ELR (cell line): ENCODE measurements at places on chromosomes 7 and 10.

GRCh38 chr10:30048768-30049517 lies 10.4 kb downstream of the JCAD start:
- no peak for DNase-seq

- DNase-seq = no peak
Measured at GRCh38 chr10:847868-848267, 83.6 kb downstream of the LARP4B start.

DNA sequence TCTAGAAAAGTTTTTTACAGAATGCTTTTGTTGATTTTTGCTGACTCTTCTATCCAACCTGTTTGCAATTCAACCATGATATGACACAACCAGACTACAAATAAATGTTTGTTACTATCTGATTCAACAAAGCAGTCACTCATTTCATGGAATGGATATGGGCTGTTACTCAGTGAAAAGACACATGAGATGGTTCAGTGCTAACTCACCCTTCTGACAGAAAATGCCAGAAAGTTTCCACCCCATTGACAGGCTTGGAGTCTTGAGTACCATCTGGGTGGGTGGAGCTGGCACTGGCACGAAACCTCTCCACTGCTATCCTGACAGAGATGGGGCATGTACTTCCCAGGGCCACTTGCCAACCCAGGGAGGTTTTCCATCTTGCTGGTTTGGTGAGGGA lies 39.5 kb downstream of the RBM28 start:
- DNase-seq = no peak

DNA sequence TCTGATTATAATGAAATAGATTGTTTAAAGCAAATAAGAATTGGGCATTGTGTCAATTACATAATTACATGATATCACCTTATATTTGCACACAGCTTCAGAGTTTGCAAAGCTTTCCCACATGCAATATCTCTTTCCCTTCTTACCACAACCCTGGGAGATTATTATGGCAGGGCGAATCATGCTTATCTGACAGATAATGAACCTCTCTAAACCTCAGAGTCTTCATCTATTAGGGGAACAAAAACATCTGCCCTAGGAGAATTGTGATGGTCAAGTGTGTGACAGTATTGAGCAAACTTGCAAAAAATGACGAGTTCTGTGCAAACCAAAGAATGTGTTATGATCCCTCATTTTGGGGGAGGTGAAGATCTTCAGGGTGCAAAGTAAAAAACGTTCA lies 90.0 kb downstream of the MYOF start:
- no peak for DNase-seq

DNA sequence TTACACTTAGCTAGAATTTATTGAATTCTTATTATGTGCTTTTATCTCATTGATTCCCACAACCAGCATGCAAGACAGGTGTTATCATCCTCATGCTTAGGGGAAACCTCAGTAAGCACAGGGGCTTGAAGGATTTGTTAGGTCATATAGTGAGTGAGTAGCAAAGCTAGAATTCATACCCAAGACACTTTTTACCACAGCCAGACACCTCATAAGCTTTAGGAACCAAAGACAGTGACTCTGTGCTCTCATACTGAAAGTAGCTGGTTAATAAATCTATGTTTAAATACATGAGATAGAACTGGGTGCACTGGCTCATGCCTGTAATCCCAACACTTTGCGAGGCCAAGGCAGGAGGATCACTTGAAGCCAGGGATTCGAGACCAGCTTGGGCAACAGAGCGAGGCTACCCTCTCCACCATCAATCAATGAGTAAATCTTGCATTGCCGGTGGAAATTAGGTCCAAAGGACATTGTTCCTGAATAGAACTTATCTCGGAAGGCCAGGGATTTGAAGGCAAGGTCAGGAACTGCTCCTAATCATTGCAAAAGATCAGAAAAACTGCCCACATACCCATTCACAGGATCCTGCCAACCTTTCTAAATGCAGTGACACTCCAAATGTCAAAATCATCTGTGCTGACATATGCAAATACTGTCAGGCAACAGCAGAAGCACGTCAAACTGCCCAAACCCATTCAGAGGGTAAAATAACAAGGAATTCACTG lies 523.5 kb downstream of the PARD3 start:
- no peak for DNase-seq

- DNase-seq = no peak
Measured at GRCh38 chr10:78718032-78718572, 350.7 kb upstream of the ZMIZ1 start.

DNA sequence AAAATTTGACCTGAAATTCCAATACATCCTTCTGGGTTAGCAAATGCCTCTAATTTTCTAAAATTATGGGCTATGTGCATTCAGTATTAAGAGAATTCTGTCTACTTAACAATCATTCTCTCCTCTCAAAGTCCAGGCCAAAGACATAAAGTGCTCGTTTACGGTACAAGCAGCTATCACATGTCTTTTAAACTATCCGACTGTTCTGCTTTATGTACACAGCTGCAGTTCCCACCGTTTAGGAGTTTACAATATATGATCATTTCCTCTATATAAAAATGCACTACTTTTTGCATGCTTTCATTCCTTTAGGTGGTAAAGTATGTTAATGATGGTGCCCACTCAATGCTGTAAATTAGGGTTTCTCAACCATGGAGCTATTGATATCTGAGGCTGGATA lies 34.0 kb downstream of the CDK6 start:
- DNase-seq = no peak

GRCh38 chr7:158276414-158277218 lies 311.0 kb downstream of the PTPRN2 start:
- DNase-seq = no peak

DNA sequence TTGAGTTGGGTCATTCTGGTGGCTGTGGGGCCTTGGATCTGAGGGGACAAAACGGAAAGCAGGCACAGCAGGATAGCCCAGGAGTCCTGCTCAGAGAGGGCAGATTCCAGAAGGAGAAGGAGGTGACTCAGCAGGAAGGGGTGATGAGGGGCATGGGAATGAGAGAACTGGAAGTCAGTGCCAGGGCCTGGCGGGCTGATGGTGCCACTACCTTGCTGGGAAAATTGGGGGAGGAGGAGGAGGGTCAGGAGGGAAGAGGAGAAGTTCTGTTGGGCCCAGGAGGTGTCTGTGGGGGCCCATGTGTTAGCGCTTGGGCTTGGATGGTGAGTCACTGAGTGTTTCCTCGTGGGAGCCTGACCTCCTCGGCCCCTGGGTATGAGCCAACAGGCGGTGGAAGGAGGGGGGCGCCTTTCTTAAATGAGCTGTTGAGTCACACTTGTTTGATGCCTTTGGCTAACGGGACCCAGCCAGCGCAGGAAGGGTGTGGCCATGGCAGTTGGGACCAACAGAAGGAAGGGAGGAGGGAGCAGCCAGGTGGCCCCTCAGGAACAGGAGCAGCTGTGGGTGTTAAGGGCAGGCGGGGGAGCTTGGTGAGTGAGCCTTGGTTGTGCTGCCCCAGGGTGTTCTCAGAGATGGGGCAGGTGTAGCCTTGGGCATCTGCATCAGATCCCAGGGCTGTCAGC lies 130.0 kb upstream of the BTBD16 start:
- DNase-seq = peak; percentile 98

- DNase-seq = no peak
Measured at GRCh38 chr7:30254717-30255063, 29.7 kb upstream of the ZNRF2 start.

DNA sequence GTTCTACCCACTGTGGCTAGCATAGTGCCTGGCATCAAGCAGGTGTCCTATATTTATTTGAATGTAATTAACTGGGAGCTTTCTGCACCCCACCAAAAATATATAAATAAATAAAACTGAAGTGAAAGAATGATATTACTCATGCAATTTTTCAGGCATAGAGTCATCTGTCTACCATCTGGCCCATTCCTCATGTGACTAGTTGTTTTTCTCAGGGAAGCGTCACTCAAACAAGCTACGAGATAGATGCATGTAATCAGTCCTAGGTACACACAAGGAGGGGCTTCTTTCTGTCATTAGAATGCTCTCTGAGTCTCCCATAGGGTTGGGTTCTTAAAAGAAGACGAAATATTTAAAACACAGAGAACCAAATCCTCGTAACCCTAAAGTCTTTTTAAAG lies 255.5 kb upstream of the KMT2E start:
- peak; percentile 22 for DNase-seq

GRCh38 chr7:35553519-35553918 lies 141.4 kb downstream of the HERPUD2 start:
- DNase-seq = no peak

GRCh38 chr10:49803988-49804387 lies 41.9 kb upstream of the OGDHL start:
- peak; percentile 22 for DNase-seq

- no peak for DNase-seq
Measured at GRCh38 chr7:159310457-159311171, 165.9 kb upstream of the VIPR2 start.

GRCh38 chr7:74187915-74188675 lies 13.9 kb downstream of the EIF4H start:
- DNase-seq = peak; percentile 62

- no peak for DNase-seq
Measured at GRCh38 chr10:83252596-83252995, 886.7 kb upstream of the GHITM start.

DNA sequence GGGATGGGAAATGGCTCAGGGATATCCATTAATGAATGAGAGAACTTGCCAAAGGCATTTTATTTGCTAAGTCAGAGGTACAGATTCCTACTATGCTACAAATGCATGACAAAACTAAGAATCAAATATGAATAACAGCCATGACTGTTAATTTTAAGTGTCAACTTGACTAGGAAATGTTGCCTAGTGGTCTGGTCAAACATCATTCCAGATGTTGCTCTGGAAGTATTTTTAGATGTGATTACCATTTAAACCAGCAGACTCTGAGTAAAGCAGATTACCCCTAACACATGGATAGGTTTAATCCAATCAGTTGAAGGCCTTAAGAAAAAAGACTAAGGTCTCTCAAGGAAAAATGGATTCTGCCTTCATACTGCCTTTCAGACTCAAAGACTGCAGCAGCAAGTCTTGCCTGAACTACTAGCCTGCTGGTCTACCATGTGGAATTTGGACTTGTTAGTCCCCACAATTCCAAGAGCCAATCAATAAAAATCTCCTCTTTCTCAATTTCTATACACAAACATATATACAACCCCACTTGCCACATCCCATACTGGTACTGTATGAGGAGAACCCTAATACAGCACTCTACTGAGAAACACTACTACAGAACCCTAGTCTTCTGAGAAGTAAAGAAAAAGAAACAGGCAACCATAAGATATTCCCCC lies 119.1 kb downstream of the NRBF2 start:
- no peak for DNase-seq
